ENCODE measurements at places on chromosomes 13 and 19.
A peak's percentile ranks its signal among the peaks of the same experiment; 100 is the strongest.

DNA sequence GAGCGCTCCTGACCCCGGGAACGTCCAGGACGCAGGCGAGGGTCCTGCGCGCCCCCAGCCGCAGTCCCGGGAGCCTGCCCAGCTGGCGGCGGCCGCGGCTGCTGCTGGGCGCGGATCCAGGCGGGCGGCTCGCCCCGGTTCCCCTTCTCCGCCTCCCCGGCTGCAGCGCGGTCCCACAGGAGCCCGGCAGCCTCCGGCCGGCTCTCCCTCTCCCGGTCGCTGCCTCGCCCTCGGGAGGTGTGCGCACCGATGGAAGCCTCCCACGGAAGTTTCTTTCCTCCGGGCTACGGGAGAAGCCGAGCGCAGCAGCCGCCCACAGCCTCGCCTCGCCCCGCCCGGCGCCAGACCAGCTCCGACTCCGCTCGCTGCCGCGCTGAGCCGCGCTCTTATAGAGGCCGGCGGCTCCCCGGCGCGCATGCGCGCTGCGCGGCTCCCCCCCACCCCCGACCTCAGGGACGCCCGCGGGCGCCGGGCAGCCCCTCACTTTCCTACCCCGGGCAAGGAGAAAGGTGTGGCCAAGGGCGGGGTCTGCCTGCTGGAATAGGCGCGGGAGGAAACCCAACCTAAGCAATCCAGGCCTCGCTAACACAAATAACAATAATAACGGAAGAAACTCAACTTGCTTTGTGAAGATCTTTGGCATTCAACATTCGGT, at the start of gene SHISA2:
TSS of gene SHISA2 (minus strand) at position 360 of the 655 bp plus-strand sequence. CDS start 1,041 bp downstream, outside the sequence.
- DNase-seq = peak; percentile 25

DNA sequence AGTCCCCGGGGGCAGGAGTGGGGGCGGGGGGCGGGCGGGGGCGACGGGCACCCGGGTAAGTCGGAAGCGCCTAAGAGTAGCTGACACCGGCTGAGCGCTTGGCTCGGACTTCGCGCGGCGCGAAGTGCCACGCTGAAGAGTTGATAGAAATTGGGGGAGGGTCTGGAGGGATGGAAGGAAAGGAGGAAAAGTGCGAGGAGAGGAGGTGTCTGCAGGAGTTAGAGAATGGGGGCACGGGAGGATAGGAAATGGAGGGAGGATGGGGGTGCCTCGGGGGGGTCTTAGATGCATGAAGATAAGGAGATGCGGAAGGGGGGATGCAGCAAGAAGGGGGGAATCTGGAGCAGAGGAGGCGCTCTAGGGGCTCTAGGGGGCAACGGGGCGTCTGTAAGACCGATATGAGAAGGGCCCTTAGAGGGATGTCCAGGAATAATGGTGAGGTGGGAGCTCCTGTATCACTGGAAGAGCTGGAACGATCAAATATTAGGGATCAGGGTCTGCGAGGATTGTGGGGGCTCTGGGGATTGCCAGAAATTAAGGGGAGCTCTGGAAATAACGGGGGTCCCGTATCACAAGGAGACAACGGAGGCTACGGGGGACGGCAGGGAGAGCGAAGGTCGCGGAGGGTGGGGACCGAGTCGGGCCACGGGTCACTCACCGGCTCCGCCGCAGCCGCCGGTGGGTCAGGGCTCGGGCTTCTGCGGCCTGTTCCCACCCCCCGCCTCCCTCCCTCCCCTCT, at the start of gene MYPOP:
TSS of gene MYPOP (minus strand) at position 702 of the 739 bp plus-strand sequence. CDS start 840 bp downstream, outside the sequence.
- DNase-seq = no peak

GRCh38 chr19:4493929-4494690, 22.0 kb downstream of the HDGFL2 start:
- DNase-seq = no peak

- DNase-seq = no peak
Observed at GRCh38 chr13:113057084-113057483, 48.5 kb upstream of the F7 start.

DNA sequence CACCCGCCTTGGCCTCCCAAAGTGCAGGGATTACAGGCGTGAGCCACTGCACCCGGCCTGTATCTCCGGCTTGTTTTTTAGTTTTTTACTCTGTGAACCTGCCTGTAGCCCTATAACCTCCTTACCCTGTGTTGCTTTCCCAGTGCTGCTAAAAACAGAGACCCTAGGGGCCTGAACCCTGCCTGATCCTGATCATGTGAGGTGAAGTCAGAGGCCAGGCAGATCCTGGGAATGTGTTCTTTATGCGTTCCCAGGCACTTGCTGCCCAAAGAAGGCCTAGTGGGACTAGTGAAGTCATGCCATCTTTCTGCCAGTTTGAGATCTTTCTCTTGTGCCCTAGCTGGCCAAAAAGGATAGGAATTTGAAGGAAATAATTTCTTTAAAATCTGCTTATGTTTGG, 4.6 kb downstream of the UBA2 start:
- no peak for DNase-seq

GRCh38 chr19:17264641-17264979, at the start of gene USHBP1:
Gene USHBP1, minus strand, starts transcription at chr19:17264745. Its CDS starts 446 bp downstream, at chr19:17264299.
- DNase-seq = no peak

GRCh38 chr13:40446365-40446764, 220.1 kb downstream of the FOXO1 start:
- no peak for DNase-seq

DNA sequence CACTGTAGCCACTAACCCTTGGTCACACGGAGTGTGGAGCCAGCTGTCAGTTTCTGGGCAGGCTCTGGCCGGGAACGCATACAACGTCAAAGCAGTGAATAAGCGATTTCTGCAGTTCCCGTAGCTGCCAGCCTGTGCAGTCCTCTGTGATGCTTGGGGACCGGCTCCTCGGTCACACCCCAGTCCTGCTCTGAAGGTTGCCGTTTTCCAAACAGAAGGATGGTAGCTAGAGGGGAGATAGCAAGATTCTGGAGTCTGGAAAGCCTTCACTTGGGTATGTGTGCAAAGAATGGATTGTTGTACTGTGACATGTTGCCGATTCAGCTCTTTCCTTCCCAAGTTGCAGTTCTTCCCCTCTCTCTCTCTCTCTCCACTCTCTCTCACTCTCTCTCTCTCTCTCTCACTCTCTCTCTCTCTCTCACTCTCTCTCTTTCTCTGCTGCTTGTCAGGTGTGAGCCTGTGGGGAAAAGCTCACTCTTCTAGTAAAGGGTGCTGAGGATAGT, 38.7 kb upstream of the C1QTNF9 start:
- DNase-seq = peak; percentile 33

- DNase-seq = no peak
Observed at GRCh38 chr19:31470229-31470939, 121.1 kb upstream of the TSHZ3 start.

GRCh38 chr19:55590617-55591016, 8.7 kb downstream of the FIZ1 start:
- DNase-seq = no peak

GRCh38 chr19:16234552-16235445, 37.1 kb downstream of the AP1M1 start:
- no peak for DNase-seq

DNA sequence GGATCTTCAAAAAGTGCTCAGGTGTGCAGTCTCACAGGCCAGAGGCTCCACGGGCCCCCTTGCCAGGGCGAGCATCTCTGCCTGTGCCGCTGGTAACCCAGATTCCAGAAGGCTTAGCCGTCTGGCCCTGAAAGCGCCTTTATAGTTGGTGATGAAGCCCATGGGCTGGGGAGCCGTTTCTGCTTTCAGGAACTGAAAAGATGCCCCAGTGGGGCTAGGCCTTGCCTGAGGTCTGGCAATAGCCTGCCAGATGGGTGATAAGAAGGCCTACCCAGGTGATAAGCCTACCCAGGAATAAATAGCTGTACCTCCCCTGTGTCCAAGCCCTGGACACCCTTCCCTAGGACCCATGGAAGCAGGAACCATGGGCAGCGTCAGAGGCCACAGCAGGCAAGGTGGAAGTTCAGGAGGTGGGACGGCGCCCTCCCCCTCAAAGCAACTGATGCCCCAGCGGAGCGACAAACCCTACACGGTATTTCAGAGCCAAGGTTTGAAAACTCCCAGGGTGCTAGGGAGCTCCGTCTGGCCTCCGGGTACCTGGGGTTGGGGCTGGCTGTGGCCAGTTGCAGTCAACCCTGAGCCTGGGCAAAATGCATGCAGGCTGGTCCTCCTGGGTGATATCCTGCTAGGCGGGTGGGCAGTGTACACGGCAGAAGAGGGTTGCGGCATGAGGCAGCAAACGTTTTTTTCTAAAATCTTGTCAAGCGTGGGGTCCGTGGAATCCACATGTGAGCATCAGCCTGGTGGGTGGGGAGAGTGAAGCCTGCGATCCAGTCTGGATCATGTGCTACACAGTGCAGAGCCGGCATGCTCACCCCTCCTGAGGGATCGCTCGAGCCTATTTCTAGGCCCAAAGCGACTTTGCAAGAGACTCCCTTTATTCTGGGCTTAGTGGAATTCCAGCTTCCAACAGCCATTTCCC, 45.3 kb downstream of the ACTN4 start:
- no peak for DNase-seq

GRCh38 chr19:30546332-30546731, 174.1 kb downstream of the ZNF536 start:
- no peak for DNase-seq

- DNase-seq = no peak
Observed at GRCh38 chr13:91384896-91385295, 13.5 kb upstream of the GPC5 start.

GRCh38 chr19:45424191-45425058, 708 bp upstream of the ERCC1 start:
- peak; percentile 89 for DNase-seq

DNA sequence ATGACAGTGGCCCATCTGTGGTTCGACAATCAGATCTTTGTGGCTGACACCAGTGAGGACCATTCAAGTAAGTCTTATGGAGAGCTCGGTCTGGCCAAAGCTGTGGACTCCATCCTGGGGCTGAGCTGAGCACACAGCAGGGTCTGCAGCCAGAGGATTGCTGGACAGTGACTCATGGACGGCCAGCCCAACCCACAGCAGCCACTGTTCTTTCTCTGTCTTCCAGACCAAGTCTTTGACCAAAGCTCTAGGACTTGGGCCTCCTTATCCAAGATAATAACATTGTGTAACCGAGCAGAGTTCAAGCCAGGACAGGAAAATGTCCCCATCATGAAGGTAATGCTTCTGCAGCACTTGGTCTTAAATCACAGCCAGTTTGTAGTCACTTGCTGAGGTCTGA, 12.4 kb downstream of the ATP12A start:
- DNase-seq = no peak

- no peak for DNase-seq
Observed at GRCh38 chr13:113040597-113041292, 64.8 kb upstream of the F7 start.

- no peak for DNase-seq
Observed at GRCh38 chr13:45544520-45544919, 71.0 kb downstream of the ERICH6B start.

DNA sequence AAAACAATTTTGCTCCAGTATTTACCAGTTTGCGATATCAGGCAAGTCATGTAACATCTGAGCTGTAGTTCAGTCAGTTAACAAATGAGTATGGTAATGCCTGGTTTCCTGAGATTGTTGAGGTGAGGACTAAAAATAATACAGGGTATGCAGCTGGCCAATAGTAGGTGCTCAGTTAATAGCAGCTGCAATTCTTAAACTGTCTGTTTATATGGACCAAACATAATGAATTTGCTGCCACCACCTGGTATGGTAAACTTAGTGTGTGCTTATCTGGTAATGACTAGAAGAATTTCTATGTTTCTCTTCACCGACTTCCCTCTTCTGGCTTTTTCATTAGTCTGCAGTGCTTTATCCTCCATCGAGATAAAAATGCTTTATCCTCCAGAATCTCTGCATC, 9.1 kb downstream of the ZMYM2 start:
- DNase-seq = no peak

DNA sequence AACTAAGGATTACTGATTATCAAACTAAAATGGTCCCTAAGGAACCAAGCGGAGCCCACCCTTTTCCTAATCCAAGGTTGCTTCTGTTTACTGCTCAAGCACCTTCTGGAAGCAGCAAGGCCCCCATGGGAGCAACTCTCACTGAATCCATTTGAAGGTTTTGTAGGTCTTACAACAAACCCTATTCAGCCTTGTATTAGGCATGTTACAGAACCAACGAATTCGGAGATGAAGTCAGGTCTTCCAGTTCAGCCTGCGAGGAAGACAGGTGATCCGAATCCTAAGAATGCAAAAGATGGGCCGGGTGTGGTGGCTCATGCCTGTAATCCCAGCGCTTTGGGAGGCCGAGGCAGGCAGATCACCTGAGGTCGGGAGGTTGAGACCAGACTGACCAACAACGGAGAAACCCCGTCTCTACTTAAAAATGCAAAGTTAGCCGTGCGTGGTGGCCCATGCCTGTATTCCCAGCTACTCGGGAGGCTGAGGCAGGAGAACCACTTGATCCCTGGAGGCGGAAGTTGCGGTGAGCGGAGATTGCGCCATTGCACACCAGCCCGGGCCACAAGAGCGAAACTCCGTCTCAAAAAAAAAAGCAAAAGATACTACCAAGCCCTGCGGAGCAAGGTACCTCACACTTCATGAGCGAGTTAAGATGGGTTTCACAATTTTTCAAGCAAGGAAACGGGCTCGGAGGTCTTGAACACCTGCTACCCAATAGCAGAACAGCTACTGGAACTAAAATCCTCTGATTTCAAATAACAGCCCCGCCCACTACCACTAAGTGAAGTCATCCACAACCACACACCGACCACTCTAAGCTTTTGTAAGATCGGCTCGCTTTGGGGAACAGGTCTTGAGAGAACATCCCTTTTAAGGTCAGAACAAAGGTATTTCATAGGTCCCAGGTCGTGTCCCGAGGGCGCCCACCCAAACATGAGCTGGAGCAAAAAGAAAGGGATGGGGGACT, 609 bp downstream of the ZAR1L start:
- no peak for DNase-seq

- no peak for DNase-seq
Observed at GRCh38 chr13:29936051-29936813, 85.8 kb upstream of the UBL3 start.

DNA sequence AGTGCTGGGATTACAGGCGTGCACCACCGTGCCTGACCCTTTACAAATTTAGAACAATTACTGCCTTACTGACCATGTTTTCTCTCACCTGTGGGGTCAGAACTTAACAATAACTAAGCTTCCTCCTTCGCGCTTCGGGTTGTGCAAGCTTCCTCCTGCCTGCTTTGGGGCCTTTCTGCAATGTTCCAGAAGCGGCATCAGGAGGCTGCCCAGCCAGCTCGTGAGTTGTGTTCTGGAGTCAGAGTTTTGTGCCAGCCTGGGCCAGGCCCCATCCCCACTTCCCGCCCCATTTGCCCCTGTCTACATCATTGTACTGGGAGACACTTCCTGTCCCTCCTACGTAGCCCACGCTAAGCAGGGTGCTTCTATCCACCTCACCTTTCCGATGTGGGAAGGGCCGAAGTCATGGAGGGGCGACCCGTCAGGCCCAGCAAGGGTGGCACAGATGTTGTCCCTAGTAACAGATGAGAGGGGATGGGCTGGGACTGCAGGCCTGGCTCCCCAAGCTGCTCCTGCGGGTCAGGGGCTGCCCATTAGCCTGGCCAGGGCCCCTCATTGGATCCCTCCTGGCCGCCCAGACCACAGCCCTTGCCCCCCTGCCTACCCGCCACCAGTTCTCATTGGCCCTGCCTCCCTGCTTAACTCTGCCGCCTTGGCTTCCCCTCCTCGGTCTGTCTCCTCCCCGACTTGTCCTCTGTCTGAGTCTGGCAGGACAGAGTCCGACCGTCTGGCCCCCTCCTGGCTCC, 13.4 kb downstream of the UHRF1 start:
- no peak for DNase-seq
